ENCODE measurements at places on chromosomes 5 and 9. TPM values are rescaled to one million over a fixed set of nuclear protein-coding genes. Genes with fewer than 3 reads are reported as not detected.

- peaks cover 19% of the 10 kb centered on the region for H3K4me1 ChIP-seq
- no peak overlapping the region for H3K4me3 ChIP-seq
- DNase-seq, result no peak
- H3K36me3 ChIP-seq, result peaks cover 7% of the 10 kb centered on the region
- no peak overlapping the region for H3K27ac ChIP-seq
These were observed 2.6 kb downstream of the SLC2A6 start for GRCh38 chr9:133476036-133476931.

GRCh38 chr9:82129708-82130107 is 141.1 kb downstream of the SPATA31D1 start:
- H3K36me3 ChIP-seq, result no peaks in the 10 kb centered on the region
- no peaks in the 10 kb centered on the region for H3K4me1 ChIP-seq
- no peak overlapping the region for H3K4me3 ChIP-seq
- no peak overlapping the region for H3K27ac ChIP-seq

DNA sequence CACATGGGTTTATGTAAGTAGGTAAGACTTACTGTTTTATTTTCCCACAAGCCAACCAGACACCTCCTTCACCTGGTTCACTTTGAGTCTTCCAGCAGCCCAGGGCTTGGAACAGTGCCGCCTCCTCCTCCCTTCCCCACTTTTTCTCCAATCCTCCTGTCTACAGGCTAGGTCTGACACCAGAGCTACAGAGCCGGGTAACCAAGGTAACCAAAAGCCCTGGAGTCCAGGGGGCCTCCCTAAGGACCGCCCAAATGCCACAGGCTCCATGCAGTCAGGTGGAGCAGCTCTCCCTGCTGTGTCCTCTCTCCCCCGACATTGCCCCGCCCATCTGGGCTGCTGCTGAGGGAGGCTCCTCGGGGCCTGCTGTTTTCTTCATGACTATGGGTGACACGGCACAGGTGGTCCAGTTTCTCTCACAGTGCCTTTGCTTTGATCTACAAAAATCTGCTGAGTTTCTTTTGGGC is 138.0 kb upstream of the EFNA5 start:
- peak; percentile 87 for DNase-seq
- no peak overlapping the region for H3K27ac ChIP-seq
- no peaks in the 10 kb centered on the region for H3K36me3 ChIP-seq
- no peaks in the 10 kb centered on the region for H3K27me3 ChIP-seq
- H3K4me1 ChIP-seq, result no peaks in the 10 kb centered on the region

NRARP gene
- 2.0 TPM for polyA plus RNA-seq

GRCh38 chr5:14929293-14930065 is 57.9 kb upstream of the ANKH start:
- no peak for DNase-seq
- H3K36me3 ChIP-seq, result no peaks in the 10 kb centered on the region
- no peaks in the 10 kb centered on the region for H3K4me1 ChIP-seq
- H3K27me3 ChIP-seq, result no peaks in the 10 kb centered on the region

GRCh38 chr5:40413743-40414142 is 266.0 kb upstream of the PTGER4 start:
- peaks cover 6% of the 10 kb centered on the region for H3K4me1 ChIP-seq
- DNase-seq, result no peak
- H3K27me3 ChIP-seq, result no peaks in the 10 kb centered on the region
- no peak overlapping the region for H3K27ac ChIP-seq

PIP5K1B gene
- 27.2 TPM for polyA plus RNA-seq

ROPN1L gene
- polyA plus RNA-seq, result 0.76 TPM

GRCh38 chr5:176676361-176676824 is 29.1 kb downstream of the TSPAN17 start:
- no peak overlapping the region for H3K27ac ChIP-seq
- peaks cover 67% of the 10 kb centered on the region for H3K27me3 ChIP-seq
- H3K4me3 ChIP-seq, result no peak overlapping the region
- DNase-seq, result no peak
- H3K4me1 ChIP-seq, result peaks cover 8% of the 10 kb centered on the region

DNA sequence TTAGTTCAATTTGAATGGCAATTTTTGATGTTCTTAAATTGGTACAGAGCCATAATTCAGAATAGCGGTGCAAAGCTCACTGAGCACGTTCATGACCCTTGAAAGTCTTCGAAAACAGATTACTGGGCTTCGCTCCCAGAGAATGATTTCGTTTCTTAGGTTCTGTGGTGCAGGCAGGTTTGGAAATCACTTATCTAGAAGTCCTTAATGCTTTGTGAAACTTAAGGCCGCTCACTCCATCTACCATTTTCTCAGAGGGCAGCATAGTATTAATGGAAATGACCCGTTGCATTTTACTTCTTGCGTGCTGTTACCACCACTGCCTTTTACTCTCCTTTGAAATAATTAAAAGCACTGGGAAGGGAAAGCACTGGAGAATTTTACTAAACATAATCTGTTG is 2.9 kb upstream of the MAT2B start:
- peak overlapping the region; percentile 94 for H3K27ac ChIP-seq
- H3K36me3 ChIP-seq, result no peaks in the 10 kb centered on the region
- DNase-seq, result no peak
- H3K4me1 ChIP-seq, result peaks cover 20% of the 10 kb centered on the region
- H3K27me3 ChIP-seq, result no peaks in the 10 kb centered on the region
- H3K4me3 ChIP-seq, result peak overlapping the region; percentile 67

TAF11L5 gene
- not detected for polyA plus RNA-seq

DNA sequence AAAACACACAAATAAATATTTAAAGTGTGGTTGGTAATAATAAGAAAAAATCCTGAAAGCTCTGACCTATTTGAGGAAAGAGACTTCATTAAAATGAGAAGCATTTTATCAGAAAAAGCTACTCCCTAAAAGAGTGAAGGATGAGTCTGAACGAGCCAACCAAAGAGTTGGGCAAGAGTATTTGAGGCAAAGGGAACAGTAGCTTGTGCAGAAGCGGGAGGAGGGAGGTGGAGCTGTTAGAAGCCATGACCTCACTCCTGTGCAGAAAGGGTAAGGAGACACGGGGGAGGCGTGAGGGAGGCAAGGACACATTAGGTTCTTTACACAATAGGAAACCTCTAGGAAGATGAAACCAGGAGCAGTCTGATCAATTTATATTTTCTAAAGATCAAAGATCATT is 29.4 kb downstream of the SH3RF2 start:
- no peak overlapping the region for H3K27ac ChIP-seq
- no peaks in the 10 kb centered on the region for H3K36me3 ChIP-seq
- no peaks in the 10 kb centered on the region for H3K27me3 ChIP-seq
- H3K4me3 ChIP-seq, result no peak overlapping the region
- DNase-seq, result no peak

ASPN gene
- polyA plus RNA-seq, result 8.7 TPM

DNA sequence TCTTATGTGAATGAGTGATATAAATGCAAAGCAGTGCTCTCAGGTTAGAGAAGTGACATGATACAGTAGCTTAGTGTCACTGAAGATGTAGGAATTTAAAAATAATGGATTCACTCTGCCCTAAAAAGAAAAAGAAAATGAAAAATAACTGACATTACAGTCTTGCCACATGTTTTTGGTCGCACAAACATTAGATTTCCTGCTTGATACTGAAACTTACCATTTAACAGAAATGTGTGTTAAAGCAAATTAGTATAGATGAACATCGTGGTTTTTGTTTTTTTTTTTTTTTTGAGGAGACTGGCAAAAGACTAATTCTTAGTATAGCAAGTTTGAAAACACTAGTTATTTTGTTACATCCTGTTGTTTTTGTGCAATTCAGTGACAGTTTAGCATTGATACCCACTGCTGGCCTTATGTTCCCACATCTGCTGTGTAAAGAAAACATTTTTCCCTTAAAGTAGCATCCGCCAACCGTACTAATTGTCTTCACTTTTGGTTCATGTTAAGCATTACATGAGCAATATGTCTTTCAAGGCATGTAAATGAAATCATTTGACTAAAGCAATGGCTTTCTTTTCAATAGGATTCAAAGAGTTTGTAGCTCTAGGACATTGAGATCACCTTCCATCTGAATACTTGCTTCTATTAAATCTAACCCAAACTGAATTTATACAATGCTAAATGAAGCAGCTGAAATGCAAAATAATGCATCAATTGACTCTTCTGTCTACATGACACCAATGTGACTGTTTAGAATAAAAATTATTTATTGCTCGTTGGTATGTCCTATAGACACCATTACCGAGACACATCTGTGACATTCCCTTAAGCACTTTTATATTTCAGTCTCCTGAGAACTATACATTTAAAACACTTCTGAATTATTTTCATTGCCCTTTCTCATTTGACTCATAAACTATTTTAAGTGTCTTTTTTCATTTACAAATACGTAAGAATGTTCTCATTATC is 859.1 kb downstream of the MAT2B start:
- no peak for DNase-seq
- H3K27ac ChIP-seq, result no peak overlapping the region
- H3K36me3 ChIP-seq, result no peaks in the 10 kb centered on the region
- H3K27me3 ChIP-seq, result no peaks in the 10 kb centered on the region

SURF2 gene
- polyA plus RNA-seq, result 45.4 TPM

DNA sequence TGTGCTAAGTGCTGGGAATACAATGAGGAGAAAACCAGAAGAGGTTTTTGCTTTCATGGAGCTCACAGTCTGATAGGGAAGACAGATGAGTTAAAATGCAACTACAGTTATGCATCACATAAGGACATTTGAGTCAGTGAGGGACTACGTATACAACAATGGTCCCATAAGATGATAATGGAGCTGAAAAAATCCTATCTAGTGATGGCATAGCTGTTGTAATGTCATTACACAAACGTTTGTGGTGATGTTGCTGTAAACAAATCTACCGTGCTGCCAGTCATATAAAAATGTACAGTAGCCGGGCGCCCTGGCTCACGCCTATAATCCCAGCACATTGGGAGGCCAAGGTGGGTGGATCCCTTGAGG is 110.1 kb upstream of the RAD23B start:
- H3K36me3 ChIP-seq, result no peaks in the 10 kb centered on the region
- no peaks in the 10 kb centered on the region for H3K4me1 ChIP-seq
- no peak for DNase-seq
- H3K27ac ChIP-seq, result no peak overlapping the region

CD14 gene
- 35.0 TPM for polyA plus RNA-seq

PCDHB14 gene
- polyA plus RNA-seq, result 0.31 TPM

CYSTM1 gene
- 2,014 TPM for polyA plus RNA-seq

GRCh38 chr5:34806532-34806931 is 32.4 kb upstream of the TTC23L start:
- peaks cover 20% of the 10 kb centered on the region for H3K36me3 ChIP-seq
- H3K27me3 ChIP-seq, result no peaks in the 10 kb centered on the region
- no peak overlapping the region for H3K4me3 ChIP-seq
- H3K27ac ChIP-seq, result no peak overlapping the region
- no peaks in the 10 kb centered on the region for H3K4me1 ChIP-seq

DNA sequence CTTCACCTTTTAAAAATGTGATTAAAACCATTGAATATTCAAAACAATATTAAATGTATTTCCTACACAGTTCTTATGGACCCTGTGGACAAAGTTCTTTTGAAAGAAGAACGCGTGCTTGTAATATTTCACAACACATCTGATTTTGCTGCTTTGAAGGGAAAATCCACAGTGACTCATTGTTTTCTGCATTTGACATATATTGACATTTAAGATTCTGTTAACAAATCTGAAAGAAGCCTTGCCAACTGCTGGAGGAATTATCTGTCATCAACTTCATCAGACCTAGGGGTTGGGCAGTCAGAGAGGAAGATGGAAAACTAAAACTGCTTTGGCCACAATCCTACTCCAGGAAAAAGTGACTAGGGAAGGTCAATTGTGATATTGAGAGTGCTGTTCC is 56.9 kb upstream of the RASEF start:
- H3K4me3 ChIP-seq, result no peak overlapping the region
- no peaks in the 10 kb centered on the region for H3K4me1 ChIP-seq
- no peak for DNase-seq

GRCh38 chr9:16106021-16106571 is 553.3 kb downstream of the CCDC171 start:
- H3K4me3 ChIP-seq, result no peak overlapping the region
- no peaks in the 10 kb centered on the region for H3K36me3 ChIP-seq
- DNase-seq, result peak; percentile 42
- H3K27me3 ChIP-seq, result no peaks in the 10 kb centered on the region

OR13C5 gene
- polyA plus RNA-seq, result not detected

FRRS1L gene
- polyA plus RNA-seq, result 0.15 TPM

- DNase-seq, result no peak
- no peak overlapping the region for H3K4me3 ChIP-seq
- H3K36me3 ChIP-seq, result no peaks in the 10 kb centered on the region
- H3K4me1 ChIP-seq, result no peaks in the 10 kb centered on the region
- peak overlapping the region; percentile 8 for H3K27ac ChIP-seq
These were observed 574.7 kb upstream of the MEF2C start for GRCh38 chr5:89457411-89458331.

DNA sequence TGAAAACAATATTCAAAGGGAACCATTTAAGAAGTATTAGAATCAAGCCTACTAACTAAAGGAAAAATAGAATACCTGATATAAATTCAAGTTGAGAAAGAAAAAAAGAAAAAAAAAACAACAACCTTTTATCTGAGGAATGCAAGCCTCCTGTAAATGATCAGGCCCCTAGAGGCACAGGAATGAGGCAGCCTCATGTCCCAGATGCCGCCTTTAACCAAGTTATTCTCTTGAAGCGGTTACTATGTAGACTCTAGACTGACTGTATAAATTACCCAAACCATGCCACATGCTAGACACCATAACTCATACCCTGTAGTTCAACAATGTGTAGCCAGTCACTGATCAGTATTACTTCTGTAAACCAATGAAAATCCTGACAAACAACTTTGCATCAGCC is 929.6 kb downstream of the TAF11L14 start:
- no peak overlapping the region for H3K27ac ChIP-seq
- no peaks in the 10 kb centered on the region for H3K36me3 ChIP-seq
- no peaks in the 10 kb centered on the region for H3K27me3 ChIP-seq
- no peaks in the 10 kb centered on the region for H3K4me1 ChIP-seq
- no peak overlapping the region for H3K4me3 ChIP-seq

GAPVD1 gene
- polyA plus RNA-seq, result 3.9 TPM

GRCh38 chr5:109567374-109568044 is 122.2 kb upstream of the MAN2A1 start:
- no peaks in the 10 kb centered on the region for H3K4me1 ChIP-seq
- no peaks in the 10 kb centered on the region for H3K27me3 ChIP-seq
- no peak for DNase-seq
- no peak overlapping the region for H3K27ac ChIP-seq
- no peaks in the 10 kb centered on the region for H3K36me3 ChIP-seq
- no peak overlapping the region for H3K4me3 ChIP-seq

- no peak overlapping the region for H3K27ac ChIP-seq
- H3K4me1 ChIP-seq, result no peaks in the 10 kb centered on the region
- no peaks in the 10 kb centered on the region for H3K36me3 ChIP-seq
- DNase-seq, result no peak
- H3K4me3 ChIP-seq, result no peak overlapping the region
These were observed 199.9 kb downstream of the ADAMTS12 start for GRCh38 chr5:33691856-33692255.

- H3K36me3 ChIP-seq, result peaks cover 31% of the 10 kb centered on the region
- H3K4me1 ChIP-seq, result no peaks in the 10 kb centered on the region
- no peak overlapping the region for H3K27ac ChIP-seq
- DNase-seq, result no peak
- no peak overlapping the region for H3K4me3 ChIP-seq
- H3K27me3 ChIP-seq, result no peaks in the 10 kb centered on the region
These were observed 26.9 kb upstream of the RAPGEF6 start for GRCh38 chr5:131661933-131662332.

TAF1L gene
- polyA plus RNA-seq, result not detected

- no peaks in the 10 kb centered on the region for H3K36me3 ChIP-seq
- no peaks in the 10 kb centered on the region for H3K4me1 ChIP-seq
- no peak overlapping the region for H3K27ac ChIP-seq
- no peak for DNase-seq
These were observed 166.1 kb downstream of the MARCHF11 start for GRCh38 chr5:16013334-16014065.

Measured in stomach (tissue), 19 donors.